ENCODE measurements at places on chromosomes 16 and 17. TPM values are rescaled to one million over a fixed set of nuclear protein-coding genes. Genes with fewer than 3 reads are reported as not detected.

GRCh38 chr16:2145843-2146242 is 2.6 kb upstream of the RAB26 start:
- H3K27me3 ChIP-seq, result no peaks in the 10 kb centered on the region
- peaks cover 21% of the 10 kb centered on the region for H3K4me1 ChIP-seq
- H3K36me3 ChIP-seq, result no peaks in the 10 kb centered on the region
- no peak for DNase-seq
- no peak overlapping the region for H3K27ac ChIP-seq
- H3K4me3 ChIP-seq, result no peak overlapping the region

- H3K27ac ChIP-seq, result no peak overlapping the region
- no peak overlapping the region for H3K4me3 ChIP-seq
- H3K36me3 ChIP-seq, result no peaks in the 10 kb centered on the region
- peaks cover 44% of the 10 kb centered on the region for H3K27me3 ChIP-seq
These were observed 117.4 kb downstream of the IRF8 start for GRCh38 chr16:86016201-86016965.

DNA sequence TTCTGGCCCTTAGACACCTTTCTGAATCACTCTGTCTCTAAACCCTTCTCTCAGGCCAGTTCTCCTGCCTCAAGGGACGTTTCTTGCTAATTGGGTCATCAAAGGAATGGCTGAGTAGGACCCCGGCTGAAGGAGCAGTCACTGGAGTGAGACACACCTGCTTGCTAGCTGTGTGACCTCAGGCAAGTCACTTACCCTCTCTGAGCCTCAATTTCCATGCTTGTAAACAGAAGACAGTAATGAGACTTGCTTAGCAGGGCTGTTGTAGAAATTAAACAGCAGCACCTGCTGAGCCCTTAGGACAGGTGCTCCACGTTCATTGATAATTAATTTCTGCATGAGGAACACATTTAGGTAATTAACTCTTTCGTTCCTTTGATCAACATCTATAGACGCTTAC is 6.8 kb downstream of the CIBAR2 start:
- H3K27ac ChIP-seq, result no peak overlapping the region
- no peaks in the 10 kb centered on the region for H3K36me3 ChIP-seq
- peaks cover 21% of the 10 kb centered on the region for H3K27me3 ChIP-seq
- H3K4me1 ChIP-seq, result no peaks in the 10 kb centered on the region
- DNase-seq, result no peak

DNA sequence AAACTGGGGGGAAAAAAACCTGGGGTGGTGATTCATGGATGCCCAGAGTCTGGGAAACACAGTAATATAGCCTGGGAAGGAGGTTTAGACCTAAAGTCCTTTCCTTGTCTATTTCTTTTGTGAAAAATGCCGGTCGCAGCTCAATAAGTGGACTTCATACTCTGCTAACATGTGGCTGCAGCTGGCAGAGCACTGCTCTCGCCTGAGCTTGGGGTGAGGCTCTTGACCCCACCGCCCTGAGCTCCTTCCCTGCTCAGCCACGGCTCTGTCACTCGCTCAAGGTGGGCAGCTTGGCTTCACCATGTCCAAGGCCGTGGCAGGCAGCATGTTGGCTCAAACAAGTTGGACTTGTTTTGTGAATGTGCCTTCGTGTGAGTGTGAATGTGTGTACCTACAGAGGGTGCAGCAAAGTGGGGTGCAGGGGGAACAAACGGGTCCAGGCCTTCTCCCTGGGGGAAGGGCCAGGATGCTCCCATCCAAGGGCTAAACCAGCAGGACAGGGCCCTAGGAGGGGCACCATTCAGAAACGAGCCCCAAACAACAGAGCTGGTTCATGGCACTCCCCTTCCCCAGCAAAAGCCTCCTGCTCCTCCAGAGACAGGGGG is 4.9 kb downstream of the FA2H start:
- H3K27ac ChIP-seq, result no peak overlapping the region
- H3K27me3 ChIP-seq, result peaks cover 50% of the 10 kb centered on the region
- DNase-seq, result no peak
- H3K36me3 ChIP-seq, result no peaks in the 10 kb centered on the region
- no peaks in the 10 kb centered on the region for H3K4me1 ChIP-seq
- no peak overlapping the region for H3K4me3 ChIP-seq

Gene PRRT2
- total RNA-seq, result 0.90 TPM

- no peak for DNase-seq
- no peak overlapping the region for H3K4me3 ChIP-seq
- no peaks in the 10 kb centered on the region for H3K27me3 ChIP-seq
These were observed 108.8 kb downstream of the CCDC182 start for GRCh38 chr17:57636274-57636673.

Gene KCNJ2
- total RNA-seq, result 5.8 TPM

Gene TMIGD1
- total RNA-seq, result not detected

- H3K4me3 ChIP-seq, result no peak overlapping the region
- DNase-seq, result peak; percentile 69
- peaks cover 35% of the 10 kb centered on the region for H3K4me1 ChIP-seq
- no peak overlapping the region for H3K27ac ChIP-seq
- H3K36me3 ChIP-seq, result no peaks in the 10 kb centered on the region
These were observed 35.6 kb downstream of the YPEL2 start for GRCh38 chr17:59366773-59367656.

Gene DNASE1L2
- 0.18 TPM for total RNA-seq

Gene MSLN
- total RNA-seq, result not detected

Gene EIF3CL
- 119 TPM for total RNA-seq
